SJSA1 (cell line): ENCODE measurements at places on chromosomes 5 and 9.
A peak's percentile ranks its signal among the peaks of the same experiment; 100 is the strongest.

DNA sequence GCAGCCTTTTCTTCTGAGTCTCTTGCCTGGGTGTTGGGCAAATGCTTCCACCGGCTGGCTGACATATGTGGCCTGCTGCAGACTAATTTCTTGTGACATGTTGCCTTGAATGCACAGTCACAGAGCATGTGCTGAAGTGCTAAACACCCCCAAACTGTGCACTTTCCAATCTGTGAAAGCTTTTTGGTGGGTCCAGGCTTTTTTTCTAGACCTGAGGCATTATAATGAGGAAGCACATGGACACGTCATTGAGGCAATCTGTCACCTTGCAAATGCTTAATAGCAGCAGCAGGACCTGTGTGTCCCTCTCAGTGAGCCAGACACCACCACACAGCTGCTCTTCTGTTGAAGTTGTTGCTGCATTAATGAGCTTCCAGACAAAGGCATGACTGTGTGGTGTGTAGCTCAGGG is 274.7 kb downstream of the ELAVL2 start:
- DNase-seq, result no peak

DNA sequence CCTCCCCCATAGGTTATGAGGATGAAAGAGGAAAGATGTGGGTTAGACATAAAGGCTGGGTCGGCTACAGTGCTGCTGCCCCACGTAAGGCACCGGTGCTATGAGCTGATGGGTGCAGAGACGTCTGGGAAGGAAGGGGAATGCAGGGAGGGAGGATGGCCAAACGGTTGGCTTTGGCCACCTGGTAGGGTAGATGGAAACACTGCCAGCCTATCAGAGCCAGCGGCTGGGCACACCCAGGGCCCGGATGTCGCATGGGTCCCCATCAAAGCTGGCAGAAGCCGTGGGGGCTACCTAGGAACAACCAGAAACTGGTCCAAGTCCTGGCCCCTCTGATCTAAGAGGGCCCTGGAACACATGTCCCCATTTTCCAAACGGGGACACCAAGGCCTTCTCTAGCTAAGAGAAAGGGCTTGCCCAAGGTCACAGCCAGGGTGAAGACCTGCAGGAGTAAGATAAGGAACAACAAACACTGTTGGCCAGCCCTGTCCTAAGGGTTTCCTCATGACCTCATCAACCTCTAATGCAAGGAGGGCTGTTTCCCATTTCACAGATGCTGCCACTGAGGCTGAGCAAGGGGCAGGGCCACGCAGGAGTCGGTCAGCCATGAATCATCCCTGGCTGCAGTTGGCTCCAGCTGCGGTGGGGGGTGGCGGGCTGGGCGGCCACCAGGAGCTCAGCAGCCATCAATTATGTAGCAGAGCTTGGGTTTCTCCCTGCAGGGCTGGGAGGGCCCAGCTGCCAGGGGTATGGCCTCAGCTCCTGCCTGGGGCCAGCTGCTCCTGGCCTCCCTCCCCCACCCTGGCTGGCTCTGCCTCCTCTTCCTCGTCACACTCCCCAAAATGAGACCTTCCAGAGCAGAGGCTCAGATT is 4.9 kb downstream of the SH3GLB2 start:
- DNase-seq, result no peak

DNA sequence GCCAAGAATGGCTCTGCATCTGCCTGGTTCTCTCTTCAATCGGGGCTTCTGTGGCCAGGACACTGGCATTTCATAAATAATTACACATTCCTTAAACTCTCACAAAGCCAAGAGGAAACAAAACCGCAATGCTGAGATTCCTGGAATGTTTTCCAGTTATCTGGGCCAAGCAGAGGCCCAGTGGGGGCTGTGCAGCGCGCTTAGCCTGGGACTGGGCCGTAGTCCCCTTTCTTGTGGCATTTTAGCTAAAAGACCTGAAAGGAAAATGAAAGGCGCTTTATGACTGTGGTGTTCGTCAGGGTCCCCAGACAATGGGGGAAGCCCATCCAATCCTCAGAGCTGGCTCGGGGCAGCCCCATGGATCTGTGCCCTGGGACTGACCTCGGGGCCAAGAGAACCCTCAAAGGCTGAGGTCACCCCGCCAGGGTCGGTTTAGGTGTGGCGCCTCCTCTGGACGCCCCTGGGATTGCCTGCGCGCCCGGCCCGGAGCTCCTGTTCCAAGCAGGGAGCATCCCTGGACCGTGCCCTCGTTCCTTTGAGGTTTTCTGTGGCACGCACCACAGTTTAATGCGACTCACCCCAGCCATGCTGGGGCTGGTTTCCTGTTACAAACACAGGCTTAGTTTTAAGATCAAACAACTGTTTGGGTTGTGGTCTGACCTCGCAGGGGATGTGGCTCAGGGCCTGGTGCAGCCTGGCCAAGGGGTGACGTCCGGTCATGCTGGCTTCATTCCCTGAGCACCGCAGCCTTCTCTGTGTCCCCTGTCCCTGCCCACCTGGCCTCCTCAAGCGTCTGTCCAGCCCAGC is 51.5 kb upstream of the NKD2 start:
- peak; percentile 97 for DNase-seq

DNA sequence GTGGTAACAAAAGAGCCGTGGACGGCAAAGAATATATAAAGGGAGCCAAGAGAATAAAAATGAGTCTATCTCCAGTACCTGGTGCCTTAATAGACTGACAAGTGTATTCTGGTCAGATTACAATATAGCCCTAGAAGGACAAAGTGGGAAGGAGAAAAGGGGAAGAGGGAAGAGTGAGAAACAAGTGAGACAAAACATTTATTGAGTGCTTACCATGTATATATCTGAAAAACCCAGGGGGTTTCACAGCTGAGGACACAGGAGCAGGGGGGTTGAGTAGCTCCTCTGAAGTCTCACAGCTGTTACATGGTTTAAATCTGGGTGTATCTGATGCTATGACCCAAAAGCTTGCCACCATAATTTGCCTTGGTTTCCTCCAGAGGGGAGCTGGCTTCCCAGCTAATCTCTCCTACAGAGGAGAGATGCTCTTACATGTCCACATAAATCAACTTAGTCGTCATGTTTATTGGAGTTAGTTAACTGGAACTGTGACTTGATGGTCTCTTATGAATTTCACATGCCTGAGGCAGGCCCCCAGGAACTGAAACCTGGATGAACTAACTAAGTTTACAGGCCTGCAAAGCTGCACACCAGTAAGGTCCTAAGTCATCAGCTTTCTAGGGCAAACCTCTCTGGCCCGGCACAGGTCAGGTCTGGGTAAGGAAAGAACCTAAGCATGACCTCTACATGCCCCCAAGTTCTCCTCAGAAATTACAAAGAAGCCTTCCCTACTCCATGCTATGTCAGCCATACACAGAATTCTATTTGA is 15.5 kb downstream of the SIL1 start:
- DNase-seq, result no peak

- no peak for DNase-seq
Measured at GRCh38 chr9:133943036-133943780, 48.9 kb downstream of the VAV2 start.

GRCh38 chr5:173472164-173472563 is 143.9 kb upstream of the STC2 start:
- DNase-seq, result peak; percentile 86

DNA sequence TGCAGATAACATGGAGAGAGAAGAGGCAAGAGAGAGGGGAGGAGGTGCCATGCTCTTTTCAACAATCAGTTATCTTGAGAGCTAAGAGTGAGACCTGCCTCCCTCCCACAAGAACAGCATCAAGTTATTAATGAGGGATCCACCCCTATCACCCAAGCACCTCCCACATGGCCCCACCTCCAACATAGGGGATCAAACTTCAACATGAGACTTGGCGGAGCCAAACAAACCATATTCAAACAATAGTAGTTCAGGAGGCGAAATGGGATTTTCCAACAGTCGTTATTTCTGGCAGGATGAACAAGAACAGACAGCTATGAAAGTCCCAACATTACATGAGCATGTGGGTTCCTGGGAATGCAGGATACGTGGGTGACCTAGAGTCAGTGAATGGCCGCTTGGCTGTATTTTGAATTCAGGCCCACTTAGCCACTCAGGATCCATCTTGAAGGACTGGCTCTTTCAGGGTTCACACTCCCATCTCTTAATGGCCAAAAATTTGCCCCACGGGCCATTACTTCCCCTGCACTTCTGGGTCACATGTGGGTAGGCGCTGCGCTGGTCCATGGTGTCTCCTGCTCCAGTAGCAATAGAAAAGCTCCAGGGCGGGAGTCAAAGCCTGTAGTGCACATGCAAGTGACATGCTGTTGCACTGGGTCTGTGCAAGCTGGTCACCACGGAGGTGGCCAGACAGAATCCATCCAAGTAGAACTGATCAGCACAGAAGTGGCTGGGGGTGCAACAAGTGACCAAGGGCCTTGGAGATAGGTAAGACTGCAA is 7.1 kb upstream of the FAF2 start:
- peak; percentile 67 for DNase-seq

DNA sequence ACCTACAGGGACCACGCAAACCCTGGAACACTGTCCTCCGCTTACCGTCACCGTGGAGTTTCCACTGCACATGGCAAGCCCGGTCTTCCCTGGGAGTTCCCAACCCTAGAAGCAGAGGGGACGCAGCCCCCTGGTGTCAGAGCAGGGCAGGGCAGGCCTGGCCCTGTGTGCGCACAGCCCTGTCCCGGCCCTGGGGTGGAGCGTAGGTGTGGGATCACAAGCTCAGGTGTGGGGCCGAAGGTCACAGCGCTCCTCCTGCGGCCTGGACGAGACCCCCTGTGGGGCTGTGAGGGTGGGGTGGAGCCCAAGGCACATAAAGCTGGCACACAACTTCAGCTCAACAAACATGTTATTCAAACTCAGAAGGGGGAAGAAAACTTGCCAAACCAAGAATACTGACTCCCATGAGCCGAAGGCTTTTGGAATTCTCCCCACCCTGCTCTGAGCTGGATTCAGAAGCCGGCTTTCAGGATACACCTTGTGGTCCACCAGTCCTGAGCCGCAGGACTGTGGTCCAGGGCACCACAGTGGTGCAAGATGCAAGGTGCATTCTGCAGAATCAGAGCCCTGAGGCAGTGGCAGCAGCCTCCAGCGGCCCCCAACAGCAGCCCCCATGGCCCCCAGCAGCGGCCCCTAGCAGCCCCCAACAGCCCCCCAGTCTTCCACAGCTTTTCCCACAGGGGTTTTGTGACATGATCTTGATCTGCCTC is 11.8 kb upstream of the EXOC3 start:
- peak; percentile 78 for DNase-seq

DNA sequence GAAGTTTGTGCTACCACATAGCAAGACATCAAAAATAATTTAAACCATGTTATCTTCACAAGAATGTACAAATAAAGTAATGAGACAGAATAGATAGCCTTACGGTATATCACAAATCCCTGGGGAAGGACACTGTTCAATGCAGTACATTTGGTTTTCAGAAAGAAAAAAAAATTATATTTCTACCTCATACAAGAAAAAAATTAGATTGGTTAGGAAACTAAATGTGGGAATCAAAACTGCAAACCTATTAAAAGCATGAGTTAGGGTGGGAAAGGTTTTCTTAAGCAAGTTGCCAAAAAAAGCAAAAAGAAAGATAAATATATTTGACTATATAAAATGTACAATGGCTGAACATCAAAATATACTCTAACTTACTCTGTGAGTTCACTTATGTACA is 201.9 kb upstream of the NREP start:
- DNase-seq, result no peak

GRCh38 chr9:134128727-134129679 is 6.9 kb upstream of the WDR5 start:
- DNase-seq, result no peak

- DNase-seq, result no peak
Measured at GRCh38 chr9:72858089-72858912, 94.6 kb downstream of the ALDH1A1 start.

DNA sequence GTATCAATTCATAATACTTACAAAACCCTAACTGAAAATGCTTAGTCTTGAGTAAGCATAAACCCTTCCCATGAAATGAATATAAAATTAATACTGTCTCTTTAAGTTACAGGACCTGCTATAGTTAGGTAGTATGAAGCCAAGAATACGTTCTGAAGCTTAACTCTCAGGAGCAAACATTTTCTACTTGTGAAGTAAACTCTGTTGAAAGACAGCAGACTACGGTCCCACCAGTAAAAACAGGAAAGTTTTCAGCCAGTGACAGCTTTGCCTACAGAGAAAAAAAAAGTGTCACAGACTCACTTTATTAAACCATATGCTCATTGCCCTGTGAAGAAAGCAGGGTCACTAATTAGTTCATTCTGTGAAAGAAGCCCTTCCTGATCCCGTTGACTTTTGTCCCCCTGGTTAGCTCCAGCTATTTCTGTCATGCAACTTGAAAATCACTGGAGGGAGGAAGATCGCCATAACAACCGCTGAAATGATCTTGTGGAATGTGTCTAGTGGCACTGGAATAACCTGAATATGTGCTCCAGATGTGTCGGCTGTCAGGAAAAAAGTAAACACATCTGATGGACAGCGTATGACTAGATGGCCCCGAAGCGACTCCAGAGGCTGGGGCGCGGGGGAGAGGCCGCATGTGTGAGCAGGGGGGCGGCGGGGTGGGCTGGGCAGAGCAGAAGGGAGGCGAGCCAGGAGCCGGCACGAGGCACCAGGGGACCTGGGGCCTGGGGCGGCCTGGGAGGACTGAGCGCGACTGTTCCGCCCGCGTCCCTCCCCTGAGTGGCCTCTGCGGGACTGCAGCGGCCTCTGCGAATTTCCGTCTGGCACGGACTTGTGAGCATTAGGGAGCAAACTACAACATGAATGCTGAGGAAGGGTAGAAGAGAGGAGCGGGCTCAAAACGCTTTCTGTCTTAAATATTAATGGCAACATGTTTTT is 41.9 kb downstream of the BNC2 start:
- DNase-seq, result peak; percentile 38

GRCh38 chr9:68552700-68553476 is 12.2 kb upstream of the TMEM252 start:
- no peak for DNase-seq

GRCh38 chr5:119289438-119290044 is 66.3 kb upstream of the TNFAIP8 start:
- no peak for DNase-seq

GRCh38 chr5:52665559-52665958 is 122.2 kb upstream of the ITGA1 start:
- no peak for DNase-seq

- no peak for DNase-seq
Measured at GRCh38 chr9:35470340-35470739, 19.6 kb upstream of the RUSC2 start.

DNA sequence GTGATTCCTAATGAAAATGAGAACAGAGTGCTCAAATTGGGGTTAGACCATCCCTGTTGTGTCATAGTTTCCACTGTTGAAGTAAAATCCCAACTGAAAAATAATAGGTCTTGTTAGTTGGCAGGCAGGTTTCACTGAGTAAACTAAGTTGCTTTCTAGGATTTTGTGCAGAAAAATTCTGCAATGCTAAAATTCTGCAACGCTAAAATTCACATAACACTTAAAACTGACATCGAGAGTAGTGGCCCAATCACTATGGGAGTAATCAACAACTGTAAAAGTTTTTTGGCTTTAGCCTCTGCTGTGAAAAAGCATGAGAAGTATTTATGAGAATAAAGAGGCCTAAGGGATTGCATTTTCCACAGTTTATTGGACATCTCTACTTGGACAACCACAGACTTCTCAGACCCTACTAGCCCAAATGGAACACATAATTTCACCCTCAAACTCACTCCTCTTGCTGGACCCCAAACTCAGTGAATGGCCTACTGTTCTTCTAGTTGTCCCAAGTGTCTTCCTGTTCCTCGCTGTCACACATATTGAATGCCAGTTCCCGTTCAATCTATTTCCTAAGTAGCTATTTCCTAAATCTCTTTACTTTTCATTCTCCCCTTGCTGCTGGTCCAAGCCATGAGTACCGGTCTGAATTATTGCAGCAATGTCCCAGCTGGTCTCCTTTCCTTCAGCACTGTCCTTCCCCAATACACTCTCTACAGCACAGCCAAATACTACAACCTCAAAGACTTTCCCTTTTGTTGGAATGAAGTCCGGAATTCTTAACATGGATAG is 355.4 kb downstream of the PDE4D start:
- DNase-seq, result no peak

GRCh38 chr5:96968614-96969013 is 32.7 kb downstream of the LNPEP start:
- DNase-seq, result peak; percentile 28
